ENCODE measurements at places on chromosomes 5 and 9. TPM values are rescaled to one million over a fixed set of nuclear protein-coding genes. Genes with fewer than 3 reads are reported as not detected.

- DNase-seq, result no peak
Measured at GRCh38 chr5:78667461-78668103, 19.0 kb upstream of the LHFPL2 start.

DNA sequence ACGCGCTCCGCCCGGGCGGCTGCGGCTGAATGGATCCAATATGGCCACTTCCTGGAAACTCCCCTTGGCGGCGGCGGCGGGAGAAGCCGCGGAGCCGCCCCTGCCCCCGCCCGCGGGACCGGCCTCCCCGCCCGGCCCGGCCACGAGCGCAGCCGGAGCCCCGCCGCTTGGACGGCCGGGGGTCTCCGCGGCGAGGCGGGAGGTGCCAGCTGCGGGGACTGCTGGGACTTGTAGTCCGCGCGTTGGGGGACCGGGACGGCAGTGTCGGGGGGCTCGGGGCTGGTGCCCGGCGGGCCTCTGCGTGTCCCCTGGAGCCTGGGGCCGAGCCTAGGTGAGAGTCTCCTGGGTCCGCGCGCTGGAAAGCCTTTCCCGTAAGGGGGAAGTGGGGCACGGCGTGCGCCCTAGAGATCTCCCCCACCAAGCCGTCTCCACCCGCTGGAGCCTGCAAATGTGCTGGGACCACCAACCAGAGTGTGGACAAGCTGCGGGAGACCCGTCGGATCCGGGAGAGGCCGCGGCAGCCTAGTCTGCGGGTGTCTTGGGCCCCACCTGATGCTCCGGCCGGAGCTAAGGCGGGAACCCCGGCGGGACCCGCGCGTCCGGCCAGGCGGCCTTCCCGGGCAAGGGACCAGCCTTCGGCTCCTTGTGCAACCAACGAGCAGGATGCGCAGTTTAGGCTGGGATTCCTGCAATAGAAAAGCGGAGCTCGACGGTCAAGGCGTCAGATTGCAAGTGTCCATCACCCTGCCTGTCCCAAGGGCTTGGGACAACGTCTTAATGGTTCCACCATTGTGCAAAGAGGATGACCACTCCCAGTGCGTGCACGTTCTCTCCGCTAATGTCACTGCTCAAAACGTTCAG is at the start of gene SEPTIN8:
SEPTIN8 (minus strand) TSS at position 31 of the 861 bp plus-strand sequence. CDS start 102 bp downstream, outside the sequence.
- no peak for DNase-seq

GRCh38 chr9:133705576-133705975 is 32.6 kb downstream of the SARDH start:
- DNase-seq, result no peak

GRCh38 chr5:88748666-88749065 is 134.3 kb downstream of the MEF2C start:
- DNase-seq, result no peak

- no peak for DNase-seq
Measured at GRCh38 chr5:104345222-104346016, 782.8 kb upstream of the NUDT12 start.

DNA sequence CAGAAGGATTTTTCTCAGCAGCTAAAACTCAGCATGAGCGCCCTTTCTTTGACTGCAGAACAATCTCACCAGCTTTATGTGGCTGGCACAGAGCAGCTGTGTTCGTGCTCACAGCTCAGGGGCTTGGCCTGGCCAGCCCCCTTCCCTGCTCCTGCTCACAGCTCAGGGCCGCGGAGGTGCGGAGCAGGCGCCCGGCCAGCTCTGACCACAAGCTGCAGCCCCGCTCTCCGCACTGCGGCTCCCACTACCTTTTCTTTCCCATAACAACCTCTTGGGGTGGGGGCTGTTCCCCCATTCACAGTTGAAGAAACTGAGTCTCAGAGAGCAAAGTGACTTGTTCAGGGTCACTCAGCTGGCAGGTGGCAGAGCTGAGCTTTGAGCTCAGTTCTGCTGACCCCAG is 34.0 kb upstream of the PHYKPL start:
- no peak for DNase-seq

- DNase-seq, result no peak
Measured at GRCh38 chr9:119240546-119240945, 128.7 kb downstream of the BRINP1 start.

DNA sequence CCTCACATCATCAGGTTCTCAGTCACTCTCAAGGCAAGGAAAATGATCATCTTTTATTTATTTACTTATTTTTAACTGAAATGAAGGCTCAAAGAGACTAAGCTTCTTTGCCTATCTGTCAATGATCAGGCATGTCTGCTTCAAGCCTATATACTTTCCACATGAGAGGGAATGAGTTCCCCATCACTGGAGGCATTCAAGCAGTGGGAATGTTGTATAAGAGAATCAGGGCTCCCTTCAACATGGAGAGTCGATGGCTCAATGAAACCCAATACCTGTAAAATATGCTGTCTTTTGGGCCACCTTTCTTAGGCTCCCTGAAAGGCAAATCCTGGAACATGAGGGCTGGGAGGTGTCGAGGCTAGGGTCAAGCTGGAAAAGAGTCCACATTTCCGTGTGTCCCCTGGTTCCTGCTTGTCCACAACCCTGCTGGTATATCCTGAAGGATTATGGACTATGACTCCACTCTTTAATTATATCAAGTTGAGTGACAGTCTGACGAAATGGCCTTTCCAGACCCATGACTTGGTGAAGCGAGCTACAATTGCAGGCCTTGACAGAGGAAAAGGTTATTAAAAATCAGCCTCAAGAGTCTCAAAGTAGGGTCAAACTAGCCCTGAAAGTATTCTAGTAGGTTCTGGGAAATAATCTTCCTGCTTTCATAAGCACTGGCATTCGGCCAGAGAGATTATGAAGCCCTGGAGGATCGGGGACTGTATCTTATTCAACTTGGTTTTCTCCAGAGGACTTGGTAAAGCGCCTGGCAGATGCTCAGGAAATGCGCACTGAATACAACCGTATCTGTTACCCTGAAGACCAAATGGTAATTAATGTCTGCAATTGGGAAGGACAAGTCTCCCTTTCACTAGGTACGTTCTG is 145.9 kb upstream of the TBC1D2 start:
- DNase-seq, result no peak

DNA sequence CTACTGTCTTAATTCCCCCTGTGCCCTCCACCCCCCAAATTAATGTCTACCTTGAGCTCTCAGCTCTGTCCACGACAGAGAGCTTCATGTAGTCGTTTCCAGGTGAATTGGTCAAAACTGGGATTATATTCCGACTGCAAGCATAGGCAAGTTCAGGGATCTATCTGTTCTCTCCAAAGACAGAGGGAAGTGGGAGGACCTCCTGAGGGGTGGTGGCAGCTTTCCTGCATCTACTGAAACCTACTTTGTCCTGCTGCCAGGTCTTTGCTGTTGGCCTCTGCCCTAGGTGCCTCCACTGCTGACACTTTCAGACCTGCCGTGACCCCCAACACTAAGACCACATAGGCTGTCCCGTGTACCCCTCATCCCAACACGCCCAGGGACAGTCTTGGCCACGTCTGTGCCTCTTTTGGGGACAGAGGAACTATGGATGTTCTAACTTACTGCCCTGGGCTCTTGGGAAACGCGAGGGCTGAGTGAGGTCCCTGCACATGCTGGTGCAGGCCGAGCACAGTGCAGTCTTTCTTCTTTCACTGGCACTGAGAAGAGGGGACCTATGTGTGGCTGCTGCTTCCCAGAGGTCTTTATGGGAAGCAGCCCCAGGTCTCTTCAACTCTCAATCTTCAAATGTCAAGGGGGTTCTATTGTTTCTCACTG is 125.6 kb downstream of the NTRK2 start:
- DNase-seq, result no peak

GRCh38 chr9:129939431-129939830 is 103.6 kb downstream of the FNBP1 start:
- no peak for DNase-seq

- no peak for DNase-seq
Measured at GRCh38 chr5:56498759-56499395, 265.7 kb upstream of the ANKRD55 start.

DNA sequence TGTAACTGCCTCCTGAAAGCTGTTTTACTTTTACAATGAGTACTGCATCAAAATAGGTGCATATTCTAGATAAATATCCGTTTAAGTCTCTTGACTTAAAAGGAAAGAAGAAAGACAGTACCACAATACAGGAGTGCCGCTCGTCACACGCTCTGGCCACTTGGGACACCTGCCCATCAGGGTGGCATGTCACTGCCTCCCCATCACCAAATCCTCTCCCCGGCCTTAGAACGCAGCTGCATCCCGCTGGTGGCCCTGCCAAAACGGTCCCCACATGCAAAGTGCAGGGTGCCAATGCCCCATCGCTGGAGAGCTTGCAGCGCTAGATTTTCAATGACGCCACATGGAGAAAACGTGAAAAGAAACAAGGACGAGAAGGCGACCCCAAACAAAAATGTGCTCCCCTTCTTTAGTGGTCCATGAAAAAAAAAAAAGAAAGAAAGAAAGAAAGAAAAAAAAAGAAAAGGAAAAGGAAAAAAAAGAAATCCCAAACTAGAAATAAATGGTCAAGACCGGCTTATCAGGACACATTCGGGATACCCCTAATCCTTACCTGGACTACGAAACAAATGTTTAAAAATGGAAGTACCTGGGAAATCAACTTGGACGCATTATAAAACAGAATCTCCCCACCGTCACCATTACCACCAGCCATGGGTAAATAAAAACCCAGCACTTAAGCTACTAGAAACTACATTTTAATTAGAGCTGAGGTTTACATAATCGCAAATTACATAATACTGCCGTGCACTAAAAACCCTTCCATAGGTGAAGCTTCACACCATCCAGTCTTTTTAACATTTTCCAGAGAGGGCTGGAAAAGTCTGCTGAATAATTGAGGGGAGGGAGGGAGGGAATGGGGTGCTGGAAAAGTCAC is 1.0 kb downstream of the ANKH start:
- no peak for DNase-seq

GRCh38 chr5:87103616-87104287 is 163.9 kb upstream of the RASA1 start:
- DNase-seq, result no peak

- DNase-seq, result no peak
Measured at GRCh38 chr9:16753256-16753655, 117.2 kb downstream of the BNC2 start.

DNA sequence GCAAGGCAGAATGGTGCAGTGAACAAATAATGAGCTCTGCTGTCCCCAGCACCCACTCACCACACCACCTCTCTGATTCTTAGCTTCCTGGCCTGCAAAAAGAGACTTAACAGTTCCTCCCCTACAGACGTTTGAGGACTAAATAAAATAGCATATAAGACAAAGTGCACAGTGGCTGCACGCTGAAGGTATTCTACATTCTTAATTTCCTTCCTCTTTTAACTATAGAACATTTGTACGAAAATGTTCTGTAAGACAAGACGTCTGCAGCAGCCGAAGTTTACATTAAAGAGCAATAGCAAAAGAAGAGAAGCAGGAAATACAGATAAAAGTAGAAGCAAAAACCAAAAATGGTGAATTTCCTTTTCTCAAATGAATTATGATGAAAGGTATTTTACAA is 15.7 kb downstream of the FBN2 start:
- no peak for DNase-seq

DNA sequence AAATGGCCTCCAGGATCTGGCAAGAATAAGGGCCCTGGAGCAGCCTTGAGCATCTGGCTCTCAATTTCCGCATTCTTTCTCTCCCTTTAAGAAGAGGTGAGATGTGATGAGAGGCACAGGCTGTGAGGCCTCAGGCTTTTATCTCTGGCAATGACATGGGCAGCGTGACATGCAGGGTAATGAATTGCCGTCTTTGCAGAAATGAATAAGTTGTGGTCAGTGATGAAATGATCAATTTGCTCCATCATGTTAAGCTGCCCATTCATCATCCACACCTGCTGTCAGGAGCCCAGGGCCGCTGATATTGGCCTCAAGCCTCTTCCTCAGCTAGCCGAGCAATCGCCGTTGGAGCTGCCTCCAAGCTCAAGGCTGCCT is 265.3 kb downstream of the TRIM32 start:
- DNase-seq, result no peak

DNA sequence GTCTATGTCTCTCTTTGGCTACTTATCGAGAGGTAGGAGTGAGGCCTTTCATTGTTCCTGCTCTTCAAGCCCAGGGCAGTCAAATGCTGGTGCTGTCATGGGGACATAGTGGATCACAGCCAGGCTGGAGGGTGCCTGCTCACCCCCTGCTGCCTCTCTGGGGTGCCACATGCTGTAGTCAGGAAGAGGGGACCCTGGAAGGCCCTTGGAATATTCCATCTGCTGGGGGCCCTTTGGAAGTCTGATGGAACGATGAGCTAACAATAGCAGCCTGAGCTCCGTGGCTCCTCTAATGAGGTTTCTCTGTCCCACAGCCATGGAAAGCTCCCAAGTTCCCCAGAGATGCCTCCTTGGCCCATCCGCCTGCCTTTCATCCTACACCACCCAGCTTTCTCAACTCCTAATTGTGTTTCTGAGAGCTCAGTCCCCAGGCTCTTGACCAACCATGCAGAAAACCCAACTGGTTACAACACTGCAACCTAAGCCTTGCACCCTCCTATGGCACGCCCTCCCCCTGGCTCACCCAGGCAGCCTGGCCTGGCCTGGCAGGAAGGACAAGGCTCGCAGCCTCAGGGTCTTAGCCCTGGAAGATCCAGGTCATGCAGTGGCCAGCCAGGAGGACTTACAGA is 91.7 kb downstream of the NRG2 start:
- no peak for DNase-seq

DNA sequence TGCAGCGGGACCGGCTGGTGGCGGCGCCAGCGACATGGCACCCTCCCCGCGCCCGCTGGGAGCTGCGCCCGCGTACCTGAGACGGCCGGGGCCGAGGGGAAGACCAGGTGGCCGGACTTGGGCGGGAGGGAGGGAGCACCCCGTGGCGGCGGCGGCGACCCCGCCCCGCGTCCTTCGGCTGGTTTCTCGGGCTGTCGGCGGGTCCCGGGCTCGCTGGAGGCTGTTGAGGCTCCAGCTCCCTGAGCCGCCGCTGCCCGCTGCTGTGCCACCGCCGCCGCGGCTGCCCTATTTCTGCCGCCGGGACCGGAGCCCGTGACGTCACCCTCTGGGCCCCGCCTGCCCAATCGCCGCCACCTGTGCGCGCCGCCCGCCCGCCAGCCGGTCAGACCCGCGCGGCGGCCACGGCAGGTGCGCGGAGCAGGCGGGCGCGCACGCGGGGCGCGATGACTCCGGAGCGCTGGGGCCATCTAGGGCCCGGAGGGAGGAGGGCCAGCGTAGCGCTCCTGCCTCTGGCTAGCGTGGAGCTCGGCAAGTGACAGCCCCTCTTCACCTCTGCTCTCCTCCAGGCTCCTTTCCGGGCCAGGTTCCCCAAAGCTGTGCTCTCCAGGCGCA is at the start of gene FSTL4:
FSTL4 (minus strand) TSS at position 293 of the 612 bp plus-strand sequence.
- no peak for DNase-seq

- DNase-seq, result no peak
Measured at GRCh38 chr9:87850391-87850790, 32.3 kb upstream of the SPATA31E1 start.

GRCh38 chr9:132018957-132019405 is 60.7 kb downstream of the MED27 start:
- no peak for DNase-seq

The TTC23L gene
- 0.48 TPM for total RNA-seq

The SLC25A2 gene
- total RNA-seq, result 1.1 TPM

The CCDC183 gene
- total RNA-seq, result 1.1 TPM

The SPINK7 gene
- total RNA-seq, result not detected

The SLC46A2 gene
- 64.2 TPM for total RNA-seq

The PTGS1 gene
- total RNA-seq, result 124 TPM

The CEP120 gene
- 18.3 TPM for total RNA-seq

The DAB2IP gene
- total RNA-seq, result 47.6 TPM

The LRRC19 gene
- not detected for total RNA-seq

The STKLD1 gene
- total RNA-seq, result not detected

The ACOT12 gene
- total RNA-seq, result not detected

The UBE2QL1 gene
- total RNA-seq, result 3.1 TPM

The TSSK1B gene
- not detected for total RNA-seq
